ENCODE measurements at places on chromosomes 1 and 21.

GRCh38 chr1:86757272-86757984 lies 53.1 kb downstream of the SH3GLB1 start:
- DNase-seq: no peak

DNA sequence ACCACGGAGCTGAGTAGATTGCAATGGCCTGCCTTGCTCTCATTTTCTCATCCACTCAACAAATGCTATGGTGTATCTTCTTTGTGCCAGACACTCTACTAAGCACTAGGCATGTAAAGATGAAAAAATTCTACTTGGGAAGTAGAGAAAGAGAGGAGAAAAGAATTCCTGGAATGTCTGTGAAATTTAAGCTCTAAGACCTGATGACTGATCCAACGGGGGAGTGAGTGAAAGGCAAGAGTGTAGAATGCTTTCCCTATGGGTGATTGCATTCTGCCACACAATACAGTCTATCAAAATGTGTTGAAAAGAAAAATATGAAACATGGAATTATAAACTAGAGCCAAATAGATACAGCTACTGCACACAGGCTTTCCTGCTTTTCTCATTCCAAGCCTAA lies 82.3 kb downstream of the CYYR1 start:
- DNase-seq: peak; percentile 64

- DNase-seq: no peak
Observed at GRCh38 chr21:45003331-45004058, 63.7 kb downstream of the SLX9 start.

- no peak for DNase-seq
Observed at GRCh38 chr1:201501812-201502510, 5.0 kb downstream of the CSRP1 start.

- DNase-seq: no peak
Observed at GRCh38 chr1:55993646-55994318, 585.6 kb downstream of the PLPP3 start.

GRCh38 chr21:36723371-36723881 lies 24.5 kb downstream of the SIM2 start:
- DNase-seq: no peak

GRCh38 chr21:46091631-46092025 lies 6.3 kb upstream of the COL6A2 start:
- DNase-seq: no peak

- no peak for DNase-seq
Observed at GRCh38 chr1:35180776-35181374, 12.1 kb downstream of the SFPQ start.

- DNase-seq: no peak
Observed at GRCh38 chr1:58436615-58437297, 109.8 kb downstream of the OMA1 start.
